Activated T-helper 1 cell treated with Interleukin-2 at 50 U/mL for 16 hours (primary cell): ENCODE measurements at places on chromosomes 12 and 14.

GRCh38 chr14:44620121-44621019 is 113.3 kb upstream of the FSCB start:
- no peak for DNase-seq

- DNase-seq: no peak
Observed at GRCh38 chr12:105705235-105705634, 374.7 kb downstream of the C12orf75 start.

- no peak for DNase-seq
Observed at GRCh38 chr12:45773747-45774146, 44.2 kb downstream of the ARID2 start.

- DNase-seq: no peak
Observed at GRCh38 chr14:67584978-67585377, 15.1 kb downstream of the PIGH start.

DNA sequence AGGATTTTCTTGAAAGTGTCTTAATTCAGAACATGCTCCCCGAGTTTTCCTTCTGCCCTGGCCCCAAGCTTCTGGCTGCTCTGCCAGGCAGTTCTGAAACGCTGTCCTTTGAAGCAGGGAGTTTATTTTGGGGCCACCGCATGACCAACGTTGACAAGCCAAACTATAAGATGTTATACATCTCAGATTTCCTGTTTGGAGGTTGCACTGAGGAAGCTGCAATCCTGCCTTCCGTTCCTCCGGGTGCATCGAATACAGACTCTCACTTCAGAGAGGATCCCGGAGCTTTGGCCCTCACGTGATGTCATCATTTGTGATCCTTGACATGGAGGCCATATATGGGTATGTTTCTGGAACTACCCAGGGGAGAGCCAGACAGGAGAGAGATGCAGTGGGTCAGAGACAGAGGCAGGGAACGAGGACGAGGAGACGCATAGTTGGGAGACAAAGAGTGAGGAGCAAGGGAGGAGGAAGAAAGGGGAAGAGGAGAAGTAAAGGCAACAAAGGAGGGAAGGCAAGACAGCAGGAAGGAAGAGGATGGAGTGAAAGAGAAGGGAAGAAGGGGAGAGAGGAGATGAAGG is at the start of gene ASB2:
Gene ASB2 (minus strand): TSS at position 94 of the 581 bp plus-strand sequence. CDS start 12,031 bp downstream, outside the sequence.
- DNase-seq: no peak
